Gastroesophageal sphincter (tissue), 4 donors: ENCODE measurements at places on chromosomes 3 and 15. TPM values are rescaled to one million over a fixed set of nuclear protein-coding genes. Genes with fewer than 3 reads are reported as not detected.

GRCh38 chr3:72969766-72970165, 26.8 kb upstream of the PPP4R2 start:
- no peak overlapping the region for H3K4me3 ChIP-seq
- H3K27ac ChIP-seq, result no peak overlapping the region
- no peaks in the 10 kb centered on the region for H3K27me3 ChIP-seq
- H3K4me1 ChIP-seq, result no peaks in the 10 kb centered on the region

WDR49 gene
- 8.7 TPM for total RNA-seq

C3orf22 gene
- not detected for total RNA-seq

DNA sequence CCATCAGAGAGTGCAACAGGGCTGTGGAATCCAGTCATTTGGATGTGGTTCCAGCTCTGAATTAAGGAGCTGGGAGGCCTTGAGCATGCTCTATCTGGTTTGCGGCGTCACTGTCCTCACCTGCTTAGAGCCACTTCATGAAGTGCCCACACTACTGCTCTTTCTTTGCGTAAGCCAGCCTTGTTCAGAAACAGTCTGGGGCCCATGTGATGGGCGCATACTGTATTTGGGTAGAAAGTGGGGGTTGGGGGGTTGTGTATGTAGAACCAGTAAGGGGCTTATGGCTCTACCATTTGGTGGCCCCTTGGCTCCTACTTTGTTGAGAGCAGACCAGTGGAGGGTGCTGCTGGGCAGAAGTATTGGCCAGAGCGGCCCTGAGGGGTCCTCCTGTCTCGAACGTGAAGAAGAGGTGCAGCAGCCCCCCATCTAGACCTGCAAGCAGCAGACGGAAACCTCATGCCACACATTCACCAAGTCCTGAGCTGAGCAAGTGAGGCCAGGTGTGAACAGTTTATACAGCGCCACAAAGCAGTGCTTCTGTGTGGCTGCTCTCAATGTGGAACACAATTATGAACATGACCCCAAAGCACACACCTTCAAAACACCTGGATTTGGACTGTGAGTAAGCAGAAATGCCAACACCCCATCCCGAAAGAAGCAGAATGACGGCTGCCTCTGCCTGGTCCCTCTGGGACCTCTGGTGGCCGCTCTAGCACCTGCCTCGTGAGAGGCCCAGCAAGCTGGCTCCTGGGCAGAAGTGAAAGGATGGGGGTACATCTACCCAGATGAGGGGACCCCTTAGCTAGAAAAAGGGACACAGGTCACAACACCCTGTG, 26.6 kb downstream of the SRPRB start:
- peaks cover 58% of the 10 kb centered on the region for H3K36me3 ChIP-seq
- ATAC-seq, result no peak
- no peak overlapping the region for H3K27ac ChIP-seq
- H3K27me3 ChIP-seq, result no peaks in the 10 kb centered on the region

SMAD6 gene
- 11.1 TPM for total RNA-seq
